ENCODE measurements at places on chromosomes 5 and 9. TPM values are rescaled to one million over a fixed set of nuclear protein-coding genes. Genes with fewer than 3 reads are reported as not detected.

GRCh38 chr5:88787856-88788255, 95.1 kb downstream of the MEF2C start:
- DNase-seq, result no peak

DNA sequence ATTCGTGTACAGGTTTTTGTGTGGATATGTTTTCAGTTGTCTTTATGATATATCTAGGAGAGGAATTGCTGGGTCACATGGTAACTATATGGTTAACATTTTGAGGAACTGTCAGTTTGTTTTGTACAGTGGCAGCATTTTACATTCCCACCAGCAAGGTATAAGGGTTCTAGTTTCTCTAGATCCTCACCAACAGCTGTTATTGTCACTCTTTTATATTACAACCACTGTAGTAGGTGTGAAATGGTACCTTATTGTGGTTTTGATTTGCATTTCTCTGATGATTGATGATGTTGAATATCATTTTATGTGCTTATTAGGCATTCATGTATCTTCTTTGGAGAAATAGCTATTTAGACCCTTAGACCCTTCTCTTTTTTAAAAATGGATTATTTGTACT, 82.9 kb downstream of the CCDC171 start:
- DNase-seq, result no peak

- DNase-seq, result peak; percentile 21
Measured at GRCh38 chr9:137435980-137436760, 5.0 kb downstream of the ENTPD8 start.

GRCh38 chr9:128912270-128912853, 8.4 kb upstream of the PHYHD1 start:
- peak; percentile 54 for DNase-seq

- no peak for DNase-seq
Measured at GRCh38 chr5:128487041-128487440, 51.0 kb downstream of the FBN2 start.

DNA sequence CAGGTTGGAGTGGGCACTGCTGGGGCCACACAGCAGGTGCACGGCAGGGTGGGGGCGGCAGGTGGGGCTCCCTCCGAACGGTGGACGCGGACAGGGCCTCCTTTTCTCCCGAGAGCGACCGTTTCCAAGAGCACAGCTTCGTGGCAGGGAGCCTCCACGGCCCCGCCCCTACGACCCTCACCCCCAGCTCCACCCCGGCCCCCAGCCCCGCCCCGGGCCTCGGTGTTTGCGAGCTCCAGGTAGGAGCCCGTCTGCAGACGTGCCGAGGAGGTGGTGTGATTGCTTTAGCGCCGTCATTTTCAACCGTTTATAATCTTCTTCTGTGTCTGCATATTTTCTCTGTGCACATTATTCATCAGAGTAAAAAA, 8.8 kb downstream of the GRIN1 start:
- no peak for DNase-seq

GRCh38 chr9:91395553-91396471, 27.8 kb downstream of the NFIL3 start:
- DNase-seq, result peak; percentile 62

DNA sequence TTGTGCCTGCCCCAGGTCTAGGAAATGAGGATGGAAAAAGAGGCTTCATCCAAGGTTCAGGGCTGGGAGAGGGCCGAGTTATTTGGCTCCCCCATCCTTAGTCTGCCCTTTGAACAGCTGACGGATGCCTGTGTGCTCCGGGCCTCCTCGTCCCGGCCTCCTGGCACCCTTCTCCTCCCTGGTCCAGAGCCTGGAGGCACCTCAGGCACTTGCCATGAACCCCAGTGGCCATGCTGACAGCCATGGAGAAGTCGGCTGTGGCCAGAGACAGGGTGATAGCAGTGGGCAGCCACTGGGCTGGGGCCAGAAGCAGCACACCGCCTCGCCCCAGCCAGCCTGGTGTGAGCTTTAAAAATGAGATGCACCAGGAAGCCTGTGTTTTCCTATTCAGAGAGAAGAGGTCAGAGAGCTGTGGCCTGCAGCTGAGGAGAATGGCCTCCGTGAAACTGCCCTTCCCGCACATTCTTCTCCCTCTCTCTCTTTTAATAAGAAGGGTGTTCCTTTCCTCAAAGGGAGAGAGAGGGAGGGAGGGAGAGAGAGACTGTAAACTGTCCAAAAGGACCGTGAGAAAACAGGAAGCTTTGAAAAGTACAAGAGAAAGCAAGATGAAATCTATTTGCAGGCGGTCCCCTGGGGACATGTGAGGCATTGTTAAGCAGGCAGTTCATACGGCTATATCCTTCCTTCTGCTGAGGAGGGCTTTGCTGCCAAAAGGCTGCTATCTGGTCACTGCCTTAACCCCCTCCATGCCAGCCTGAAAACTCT, 55.3 kb downstream of the ZNF366 start:
- peak; percentile 92 for DNase-seq

DNA sequence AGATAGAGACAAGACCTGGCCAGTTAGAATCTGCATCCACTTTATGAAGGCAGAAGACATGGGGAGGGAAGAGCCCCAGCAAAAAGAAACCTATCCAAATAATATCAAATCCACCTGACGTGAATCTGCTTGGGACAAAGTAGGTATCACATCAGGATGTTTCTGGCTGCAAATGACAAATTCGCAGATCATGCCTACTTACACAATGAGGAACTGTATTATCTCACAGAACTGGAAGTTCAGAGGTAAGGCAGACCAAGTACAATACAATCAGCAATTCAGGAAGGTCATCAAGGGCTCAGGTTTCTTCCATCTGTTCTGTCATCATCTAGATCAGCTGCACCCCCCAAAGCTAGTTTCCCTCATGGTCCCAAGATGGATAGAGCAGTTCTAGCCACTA, 13.2 kb upstream of the NR4A3 start:
- DNase-seq, result no peak

DNA sequence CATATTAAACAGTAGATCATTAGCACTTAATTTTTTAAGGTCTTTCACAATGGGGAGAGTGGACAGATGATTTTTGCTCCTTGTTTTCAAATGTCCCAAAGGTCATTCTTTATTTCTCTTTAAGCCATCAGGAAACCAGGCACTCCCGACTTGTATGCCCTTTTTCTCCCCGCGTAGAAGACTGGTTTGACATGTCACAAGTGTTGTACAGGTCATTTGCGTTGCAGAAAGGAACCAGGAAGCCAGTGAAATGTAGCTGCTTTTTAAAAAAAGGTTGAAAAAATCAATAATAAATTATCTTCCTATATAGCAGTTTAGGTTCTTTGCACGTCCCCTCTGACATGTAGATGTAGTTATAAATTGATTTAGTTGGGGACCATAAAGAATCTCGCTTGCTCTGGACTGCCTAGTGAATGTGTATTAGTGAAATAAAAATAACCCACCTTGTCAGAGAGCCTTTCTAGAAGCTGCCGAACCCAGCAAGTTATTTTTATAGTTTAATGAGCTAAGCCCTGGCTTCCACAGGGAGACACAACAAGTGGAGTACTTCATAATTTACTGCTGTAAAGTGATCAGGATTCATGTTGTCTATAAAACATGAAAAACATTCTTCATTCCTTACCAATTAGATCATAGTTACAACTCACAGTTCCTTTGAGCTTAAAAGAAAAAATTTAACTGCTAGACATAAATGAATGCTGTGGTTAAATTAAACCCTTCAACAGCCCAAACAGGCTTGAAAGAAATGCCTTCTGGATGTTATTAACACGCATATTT, 404.6 kb downstream of the CSNK1G3 start:
- DNase-seq, result peak; percentile 93

DNA sequence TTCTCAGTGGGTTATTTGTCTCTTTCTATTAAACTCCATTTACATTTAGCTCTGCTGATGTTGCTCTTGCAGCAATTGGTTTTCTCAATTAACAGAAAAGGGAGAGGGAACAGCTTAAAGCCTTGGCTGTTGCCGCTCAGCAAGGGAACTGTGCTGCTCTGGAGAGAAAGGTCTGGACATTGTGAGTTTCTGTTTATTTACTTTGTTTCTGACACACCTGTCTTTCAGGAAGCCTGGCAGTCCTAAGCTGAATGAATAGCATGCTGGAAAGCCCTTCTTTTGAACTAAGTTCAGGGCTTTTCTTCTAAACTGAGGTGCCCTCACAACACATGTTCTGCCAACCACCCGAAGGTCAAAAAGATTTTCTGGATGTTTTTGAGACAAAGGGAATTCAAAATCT, 491.9 kb downstream of the PDE4D start:
- no peak for DNase-seq

- DNase-seq, result no peak
Measured at GRCh38 chr9:34370970-34371880, 5.5 kb downstream of the MYORG start.

- no peak for DNase-seq
Measured at GRCh38 chr5:150653145-150653761, 7.8 kb upstream of the MYOZ3 start.

DNA sequence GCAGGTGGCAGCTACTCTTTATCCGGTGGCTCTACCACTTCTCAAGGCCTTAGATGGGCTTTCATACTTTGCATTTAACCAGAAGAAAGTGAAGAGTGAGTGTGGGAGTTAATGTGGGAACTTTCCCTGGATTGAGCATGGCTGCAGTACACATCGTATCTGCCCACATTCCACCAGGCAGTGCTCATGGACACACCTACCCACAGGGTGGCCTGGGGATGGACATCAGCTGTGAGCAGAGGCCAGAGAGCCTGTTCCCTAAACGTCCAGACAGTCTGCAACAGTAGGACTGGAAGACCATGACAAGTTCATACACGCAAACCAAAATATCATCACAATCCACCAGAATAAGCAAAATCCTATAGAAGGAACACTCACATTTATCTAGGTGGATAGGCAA, 213.8 kb downstream of the IRX1 start:
- no peak for DNase-seq

GRCh38 chr5:11522796-11523195, 381.4 kb downstream of the CTNND2 start:
- DNase-seq, result no peak

GRCh38 chr5:121251954-121252353, 599.7 kb upstream of the FTMT start:
- no peak for DNase-seq

DNA sequence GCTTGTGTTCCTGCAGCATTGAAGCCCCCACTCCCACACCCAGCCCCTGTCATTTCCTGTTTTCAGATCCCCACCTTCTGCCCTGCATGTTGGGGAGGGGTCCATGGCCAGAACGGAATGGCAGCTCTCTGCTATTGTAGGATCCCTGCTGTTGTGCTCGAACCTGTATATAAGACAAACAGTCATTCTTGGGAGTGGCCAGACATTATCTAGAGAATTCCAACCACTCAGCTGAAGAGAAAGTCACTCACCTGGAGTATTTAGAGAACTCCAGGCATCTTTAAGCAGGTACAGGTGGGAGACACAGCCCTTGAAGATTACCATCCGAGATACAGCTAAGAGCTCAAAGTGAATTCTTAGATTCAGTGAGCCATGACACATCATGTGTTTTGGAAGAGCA, 96.1 kb downstream of the C9orf152 start:
- DNase-seq, result no peak

GRCh38 chr9:38092200-38092524, 23.1 kb upstream of the SHB start:
- DNase-seq, result no peak

SPINK13 gene
- not detected for polyA plus RNA-seq

SLC46A2 gene
- polyA plus RNA-seq, result not detected

ZNF483 gene
- polyA plus RNA-seq, result 0.70 TPM

SH3GL2 gene
- 1.7 TPM for polyA plus RNA-seq

OTP gene
- polyA plus RNA-seq, result not detected

FBP2 gene
- not detected for polyA plus RNA-seq

MAMDC2 gene
- 35.8 TPM for polyA plus RNA-seq

PRRX2 gene
- 37.4 TPM for polyA plus RNA-seq

SHOC1 gene
- not detected for polyA plus RNA-seq

OR1Q1 gene
- polyA plus RNA-seq, result 1.1 TPM

FOXD4L5 gene
- not detected for polyA plus RNA-seq

Data from BJ (cell line).